ENCODE measurements at places on chromosomes 12 and 14.

GRCh38 chr14:89773151-89773550 lies 181.4 kb downstream of the EFCAB11 start:
- no peak for DNase-seq

DNA sequence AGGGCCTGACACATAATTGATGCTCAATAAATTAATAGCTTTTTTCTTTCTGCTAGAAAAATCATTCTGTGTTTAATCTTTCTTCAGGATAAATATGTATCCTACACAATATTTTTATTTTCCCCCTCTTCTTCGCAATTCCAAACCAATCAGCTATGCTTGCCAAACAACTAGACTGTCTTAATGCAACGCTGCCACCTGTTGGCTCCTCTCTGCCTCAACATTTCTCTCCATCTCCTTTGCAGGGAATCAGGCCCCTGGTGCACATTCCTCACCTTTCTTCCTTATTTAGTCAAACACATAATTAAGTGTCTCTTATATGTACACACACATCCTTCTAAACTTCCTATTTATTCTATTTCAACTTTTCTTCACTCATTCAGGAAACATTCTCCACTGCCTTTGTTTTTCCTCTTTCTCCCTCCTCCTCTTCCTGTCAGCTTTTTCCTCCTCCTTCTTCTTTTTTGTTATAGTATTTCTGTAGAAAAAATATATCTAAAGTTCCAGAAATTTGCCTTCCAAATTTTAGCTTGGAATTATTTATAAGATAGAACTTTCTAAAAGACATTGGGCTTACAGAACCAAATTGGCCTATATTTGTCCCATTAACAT lies 406.0 kb downstream of the PRKD1 start:
- DNase-seq = peak; percentile 47

DNA sequence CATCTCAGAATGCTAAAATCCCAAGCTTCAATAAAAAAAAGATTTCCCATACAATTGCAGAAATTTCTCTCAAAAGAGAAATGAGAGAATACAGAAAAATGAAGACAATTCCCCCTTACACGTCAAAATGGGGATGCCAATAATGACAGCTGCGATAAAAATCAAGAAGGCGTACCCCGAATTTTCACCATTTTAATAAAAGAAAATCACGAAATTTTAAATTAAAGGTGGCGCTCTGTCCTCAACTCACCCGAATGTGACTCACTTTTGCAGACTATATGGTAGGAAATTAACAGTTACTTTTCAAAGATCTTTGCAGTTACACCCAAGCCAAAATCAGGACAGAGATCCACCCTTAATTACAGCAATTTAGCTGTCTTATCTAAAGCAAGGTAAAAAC lies 2.1 kb downstream of the ATP2B1 start:
- no peak for DNase-seq

GRCh38 chr12:39993268-39993667 lies 112.6 kb downstream of the SLC2A13 start:
- no peak for DNase-seq

DNA sequence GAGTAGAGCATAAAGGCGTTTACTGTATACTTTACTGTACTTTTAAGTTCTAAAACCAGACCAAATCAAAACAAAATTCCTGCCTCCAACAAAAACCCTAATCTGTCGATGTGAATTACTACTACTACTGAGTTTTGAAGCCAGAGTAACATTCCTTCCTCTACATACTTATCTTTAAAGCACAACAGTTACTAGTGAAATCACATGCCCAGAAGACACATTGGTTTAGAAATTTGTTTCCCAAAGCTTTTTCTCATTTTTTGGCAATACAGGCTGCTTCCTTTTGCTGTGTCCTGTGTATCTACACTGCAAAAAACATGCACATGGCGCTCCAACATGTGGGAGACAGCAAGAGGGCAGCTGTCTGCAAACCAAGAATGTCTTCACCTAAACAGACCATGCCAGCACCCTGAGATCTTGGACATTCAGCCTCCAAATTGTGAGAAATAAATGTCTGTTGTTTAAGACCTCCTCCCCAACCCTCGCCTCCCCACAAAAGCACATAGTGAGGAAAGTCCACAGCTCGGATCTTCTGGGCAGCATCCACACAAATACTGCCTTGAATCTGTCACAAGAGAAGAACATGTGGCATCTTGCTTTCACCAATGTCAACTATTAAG lies 21.1 kb downstream of the SETD3 start:
- DNase-seq = no peak
